NCI-H146 (cell line): ENCODE measurements at places on chromosomes 7 and 10.

- no peak for DNase-seq
Measured at GRCh38 chr7:5541087-5541992, 117.7 kb upstream of the TNRC18 start.

GRCh38 chr7:1242606-1243289 is 10.1 kb downstream of the UNCX start:
- no peak for DNase-seq

DNA sequence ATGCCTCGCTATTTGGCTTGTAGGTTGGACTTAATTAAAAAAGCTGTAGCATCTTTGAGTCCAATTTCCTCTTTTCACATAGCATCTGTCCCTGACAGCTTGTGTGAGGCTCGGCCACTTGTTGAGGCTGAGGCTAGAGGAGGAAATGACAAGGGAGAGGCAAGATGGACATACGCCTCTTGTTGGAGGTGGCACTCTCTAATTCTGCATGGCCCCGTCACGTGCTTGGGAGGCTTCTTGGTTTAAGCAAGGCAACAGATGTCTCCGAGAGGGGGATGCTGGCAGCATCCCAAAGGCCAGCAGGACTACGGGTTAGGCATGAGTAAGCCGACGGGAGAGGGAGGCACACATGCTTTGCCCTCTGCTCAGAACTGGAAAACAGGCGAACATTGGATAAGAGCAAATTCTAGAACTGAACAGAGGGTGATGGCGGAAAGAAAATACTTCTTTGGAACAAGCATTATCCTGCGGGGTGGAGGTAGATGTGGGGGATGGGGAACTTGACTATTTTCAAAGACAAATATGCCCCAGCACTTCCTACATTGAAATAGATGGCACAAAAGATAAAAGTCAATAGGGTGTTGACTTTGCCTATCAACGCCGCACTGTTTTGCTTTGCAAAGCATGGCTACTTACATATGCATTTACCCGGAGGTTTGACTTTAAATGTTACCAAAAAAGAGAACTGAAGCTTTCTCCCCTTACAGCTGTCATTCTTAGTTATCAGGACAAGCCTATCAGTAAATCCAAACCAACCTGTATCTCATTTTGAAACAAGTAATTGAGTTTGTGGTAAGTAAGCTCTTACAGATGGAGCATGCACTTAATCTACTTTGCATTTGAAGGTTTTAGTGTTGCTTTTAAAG is 94.8 kb downstream of the CHN2 start:
- DNase-seq = peak; percentile 87

DNA sequence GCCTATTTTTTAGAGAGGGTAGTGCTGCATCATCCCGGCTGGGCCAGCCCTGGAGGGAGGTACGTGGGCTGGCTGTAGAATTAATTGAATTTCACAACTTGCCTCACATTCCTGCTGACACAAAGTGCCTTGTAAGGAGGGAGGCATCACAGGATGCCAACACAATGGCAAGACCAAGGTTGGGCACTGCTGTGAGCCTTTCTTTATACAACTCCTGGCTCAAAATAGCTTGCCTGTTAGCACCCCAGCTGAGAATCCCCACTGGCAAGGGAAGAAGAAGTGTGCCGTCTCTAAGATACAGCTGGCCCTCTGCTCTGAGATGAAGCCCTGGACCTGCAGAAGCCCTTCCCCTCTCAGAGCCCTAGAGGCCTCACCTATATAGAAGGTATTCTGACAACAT is 873.9 kb downstream of the GRID1 start:
- peak; percentile 14 for DNase-seq

DNA sequence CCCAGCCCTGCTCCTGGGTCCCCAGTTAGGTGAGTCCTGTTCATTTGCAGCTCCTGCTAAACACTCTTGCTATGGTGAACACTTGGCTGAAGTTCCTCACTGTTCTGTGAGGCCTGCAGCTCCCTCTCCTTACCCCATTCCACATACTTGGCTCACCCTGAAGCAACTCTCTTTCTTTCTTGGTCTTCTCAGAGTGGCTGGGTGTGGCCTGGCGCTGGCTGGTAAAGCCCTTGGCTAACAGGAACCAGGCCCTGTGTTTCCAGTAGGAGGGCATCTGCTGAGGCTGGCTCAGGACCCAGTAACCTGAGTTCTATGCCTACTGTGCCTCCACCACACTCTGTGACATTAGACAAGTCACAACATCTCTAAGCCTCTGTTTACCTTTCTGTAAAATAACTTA is 53.1 kb upstream of the COL13A1 start:
- no peak for DNase-seq

DNA sequence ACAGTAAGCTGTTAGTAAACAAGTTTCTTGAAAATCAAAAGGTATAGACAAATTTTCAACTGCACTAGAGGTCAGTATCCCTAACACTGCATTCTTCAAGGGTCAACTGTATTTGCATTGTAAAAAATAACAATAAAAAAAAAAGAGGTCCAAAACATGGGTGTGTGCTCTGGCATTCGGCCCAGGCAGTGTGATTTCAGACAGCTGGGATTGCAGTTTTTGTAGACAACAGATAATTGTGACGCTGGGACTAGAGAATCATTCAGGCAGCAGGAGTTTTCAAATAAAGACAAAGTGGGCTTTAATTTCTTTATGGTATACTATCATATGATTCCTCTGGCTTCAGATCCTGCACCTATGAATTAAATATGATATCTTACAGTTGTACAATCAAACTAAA is 543.2 kb upstream of the SEMA3D start:
- DNase-seq = no peak

GRCh38 chr10:49023071-49023470 is 83.4 kb upstream of the LRRC18 start:
- no peak for DNase-seq

- no peak for DNase-seq
Measured at GRCh38 chr10:44853148-44853734, 57.9 kb upstream of the TMEM72 start.

DNA sequence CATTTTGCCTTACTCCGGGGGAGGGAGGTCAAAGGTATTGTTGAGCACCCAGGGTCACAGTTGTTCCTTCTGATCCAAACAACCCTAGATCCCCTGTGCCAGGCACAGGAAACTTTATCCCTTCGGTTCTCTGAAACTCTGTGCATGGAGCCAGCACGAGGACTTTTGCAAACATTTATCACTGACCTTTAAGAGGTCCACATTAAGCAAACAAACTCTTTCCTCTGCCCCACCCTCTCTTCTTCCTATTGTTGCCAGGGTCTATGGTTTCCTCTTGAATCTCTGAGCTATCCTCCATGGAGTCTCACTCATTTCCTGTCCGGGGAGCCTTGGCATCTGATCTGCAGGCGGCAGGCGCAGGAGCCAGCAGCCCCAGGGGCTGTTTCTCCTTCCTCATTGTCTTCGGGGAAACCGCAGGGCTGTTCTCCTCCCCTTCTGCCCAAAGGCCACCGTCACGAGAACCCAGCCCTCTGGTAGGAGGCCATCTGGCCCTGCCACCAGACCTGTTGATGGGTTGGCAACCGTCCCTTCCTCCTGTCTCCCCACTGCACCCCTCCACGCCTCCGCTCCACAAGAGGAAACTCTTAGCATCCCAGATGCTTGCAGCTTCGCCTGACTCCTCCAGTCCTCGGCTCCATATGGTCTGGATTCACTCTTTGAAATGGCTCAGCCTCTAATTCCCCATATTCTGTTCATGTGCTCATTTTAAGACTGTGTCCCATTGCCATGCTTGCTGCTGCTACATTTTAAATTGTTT is 327.3 kb upstream of the NRP1 start:
- DNase-seq = peak; percentile 51

- DNase-seq = no peak
Measured at GRCh38 chr7:130917669-130918128, 183.7 kb upstream of the KLF14 start.

DNA sequence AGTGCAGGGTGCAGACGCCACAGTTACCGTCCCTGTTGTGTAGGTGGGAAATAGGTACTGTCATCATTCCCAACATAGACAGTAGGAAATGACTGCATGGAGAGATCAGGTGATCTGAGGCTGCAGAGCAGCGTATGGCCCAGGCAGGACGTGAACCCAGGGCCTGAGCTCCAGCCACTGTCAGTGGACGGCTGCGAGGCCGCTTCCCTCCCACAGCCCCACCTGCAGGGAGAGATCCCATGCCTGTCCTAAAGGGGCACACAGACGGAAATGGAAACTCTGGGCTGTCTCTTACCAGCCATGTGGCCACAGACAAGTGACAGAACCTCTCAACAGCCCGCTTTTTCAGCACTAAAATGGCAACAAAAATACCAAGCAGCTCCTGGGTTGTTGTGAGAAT is 44.5 kb upstream of the MNX1 start:
- no peak for DNase-seq

DNA sequence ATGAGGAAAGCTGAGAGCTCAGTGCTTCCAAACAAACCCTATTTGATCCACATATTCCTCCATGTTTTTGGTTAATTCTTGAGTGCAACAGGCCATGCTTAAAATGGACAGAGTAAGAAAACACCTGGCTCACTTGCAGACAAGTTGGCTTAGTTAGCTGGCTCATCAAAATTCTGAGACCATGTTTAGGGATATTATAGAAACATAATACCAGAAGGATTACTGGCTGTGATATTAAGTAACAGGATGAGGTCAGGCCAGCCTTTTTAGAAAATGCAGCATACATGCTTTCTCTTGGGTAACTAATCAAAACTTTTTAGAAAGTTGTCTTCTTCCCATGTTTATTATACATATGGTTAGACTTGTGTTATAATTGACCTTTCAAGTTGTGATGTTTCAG is 867.2 kb upstream of the LRRTM3 start:
- DNase-seq = no peak
